ENCODE measurements at places on chromosomes 7 and 10.

GRCh38 chr7:147805996-147806576 lies 784.5 kb upstream of the C7orf33 start:
- no peak for DNase-seq

- DNase-seq = no peak
These were observed 63.6 kb upstream of the DNAJC1 start for GRCh38 chr10:22067091-22067490.

DNA sequence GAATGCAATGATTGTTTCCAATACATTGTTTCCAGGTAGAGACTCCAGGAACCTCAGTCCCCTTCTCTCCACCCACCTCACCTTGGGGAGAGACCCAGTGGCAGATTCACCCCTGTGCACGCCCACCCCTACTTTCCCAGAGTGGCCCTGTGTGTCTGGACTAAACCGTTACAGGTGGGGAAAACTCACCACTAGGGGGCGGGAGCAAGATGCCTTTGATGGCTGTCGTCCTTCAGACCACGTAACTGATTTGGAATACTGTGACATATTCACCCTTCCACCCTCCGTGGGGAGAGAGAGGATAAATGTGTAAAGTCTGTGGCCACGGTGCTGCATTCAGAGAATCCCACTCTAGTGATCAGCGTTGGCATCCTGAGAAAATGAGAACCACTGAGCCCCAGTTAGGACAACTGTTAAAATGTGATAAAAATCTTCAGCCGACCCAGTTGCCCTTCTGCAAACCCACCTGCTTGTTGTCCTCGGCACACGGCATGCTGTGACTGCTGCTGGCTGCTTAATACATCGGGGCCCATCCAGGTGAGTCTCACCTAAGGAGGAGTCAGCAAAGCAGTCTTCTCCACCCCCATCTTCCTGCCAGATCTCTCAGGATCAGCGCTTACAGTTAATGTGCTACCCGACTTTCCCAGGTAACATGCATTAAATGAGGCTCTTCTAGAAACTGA lies 41.5 kb upstream of the NMT2 start:
- peak; percentile 1 for DNase-seq

GRCh38 chr7:41629711-41630111 lies 73.2 kb downstream of the INHBA start:
- no peak for DNase-seq

GRCh38 chr7:8668627-8669500 lies 235.5 kb downstream of the NXPH1 start:
- no peak for DNase-seq

Data from NCI-H1417 treated with DMSO at 0.1 percent for 48 hours (cell line).